Fibroblast of skin of left biceps (primary cell): ENCODE measurements at places on chromosomes 12 and 14.

DNA sequence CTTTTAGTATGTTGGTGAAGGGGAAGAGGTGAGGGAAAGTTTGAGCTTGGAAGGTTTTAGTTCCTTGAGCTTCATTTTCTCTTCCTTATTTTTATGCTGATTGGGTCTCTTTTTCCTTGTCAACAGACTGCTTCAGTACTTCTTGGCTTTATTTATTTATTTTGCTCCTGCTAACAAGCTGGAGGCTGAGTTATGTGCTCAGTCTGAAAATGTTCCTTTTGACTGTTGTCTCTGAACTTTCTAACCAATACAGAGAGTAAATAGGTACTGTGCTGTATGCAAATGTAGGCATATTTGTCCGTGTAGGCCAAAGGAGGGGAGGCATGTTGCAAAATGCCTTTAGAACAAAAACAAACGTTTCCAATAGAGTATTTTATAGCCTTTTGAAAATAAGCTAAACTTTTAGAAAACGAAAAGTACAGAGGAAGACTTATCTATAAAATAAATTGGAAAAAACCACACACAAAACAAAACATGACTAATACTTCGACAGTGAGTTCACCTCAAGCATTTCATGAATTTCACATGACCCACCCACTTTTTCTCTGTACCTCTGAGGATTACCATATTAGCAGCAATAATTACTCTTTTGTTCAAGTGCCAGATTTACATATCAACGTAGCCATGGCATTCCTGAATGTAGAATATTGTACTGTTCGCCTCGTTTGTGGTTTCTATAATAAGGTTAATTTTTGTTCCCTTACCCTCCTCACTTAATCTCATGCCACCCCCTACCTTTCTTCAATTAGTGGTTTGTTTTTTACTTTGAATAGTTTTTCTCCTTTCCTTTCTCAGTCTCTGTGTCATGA, 4.7 kb upstream of the CREBL2 start:
- DNase-seq: peak; percentile 26

DNA sequence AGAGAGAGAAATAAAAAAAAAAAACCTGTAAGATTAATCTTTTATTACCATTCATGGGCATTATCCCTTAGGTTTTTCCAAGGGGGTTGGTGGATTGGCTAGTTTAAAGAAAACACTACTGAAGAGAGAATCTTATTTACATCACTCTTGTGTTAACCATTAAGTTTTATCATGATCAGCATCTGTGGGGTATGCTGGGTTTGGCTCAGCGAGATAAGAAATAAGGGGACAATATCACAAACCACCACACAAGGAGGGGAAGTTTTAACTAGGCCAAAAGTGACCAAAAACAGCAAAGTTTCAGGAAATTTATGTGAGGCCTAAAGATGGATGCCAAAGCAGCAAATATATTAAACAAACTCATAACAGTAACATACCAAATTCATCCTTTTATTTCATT, 548.6 kb downstream of the SLC16A7 start:
- no peak for DNase-seq

DNA sequence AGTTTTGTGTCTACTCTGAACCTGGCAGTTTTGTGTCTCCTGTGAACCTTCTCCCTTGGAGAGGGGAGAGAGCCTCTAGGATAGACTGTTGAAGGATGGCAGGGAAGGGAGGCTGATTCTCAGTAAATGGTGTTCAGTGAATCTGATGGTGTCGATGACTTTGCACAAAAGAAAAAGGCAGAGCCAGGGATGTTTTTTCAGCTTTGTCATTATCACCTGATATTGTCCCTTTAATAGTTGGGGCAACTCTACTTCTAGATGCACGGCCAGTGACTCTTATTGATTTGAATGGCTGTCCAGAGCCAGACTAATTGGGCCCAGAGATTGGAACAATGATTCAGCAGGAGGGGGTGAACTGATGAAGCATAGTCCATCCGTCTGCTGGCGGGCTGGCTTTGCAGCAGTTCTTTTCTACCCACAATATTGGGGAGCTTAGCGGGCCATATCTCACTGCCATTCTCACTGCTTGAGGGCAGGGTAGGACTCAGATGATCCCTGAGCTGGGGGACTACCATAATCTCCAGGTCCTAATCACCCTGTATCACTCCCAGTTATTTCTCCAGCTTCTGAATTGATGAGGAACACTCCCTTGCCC, 93.1 kb downstream of the ADCK1 start:
- DNase-seq: no peak

GRCh38 chr14:101465795-101466448, 95.4 kb upstream of the DIO3 start:
- no peak for DNase-seq

GRCh38 chr14:103562179-103562428, 353 bp downstream of the BAG5 start:
- no peak for DNase-seq

- no peak for DNase-seq
Observed at GRCh38 chr12:22034709-22035506, 11.1 kb upstream of the CMAS start.

GRCh38 chr12:16307856-16308475, 30.5 kb upstream of the SLC15A5 start:
- DNase-seq: no peak

- DNase-seq: peak; percentile 61
Observed at GRCh38 chr12:75086091-75087038, 123.3 kb downstream of the KCNC2 start.

- DNase-seq: no peak
Observed at GRCh38 chr14:61932974-61933373, 170.8 kb downstream of the SNAPC1 start.

DNA sequence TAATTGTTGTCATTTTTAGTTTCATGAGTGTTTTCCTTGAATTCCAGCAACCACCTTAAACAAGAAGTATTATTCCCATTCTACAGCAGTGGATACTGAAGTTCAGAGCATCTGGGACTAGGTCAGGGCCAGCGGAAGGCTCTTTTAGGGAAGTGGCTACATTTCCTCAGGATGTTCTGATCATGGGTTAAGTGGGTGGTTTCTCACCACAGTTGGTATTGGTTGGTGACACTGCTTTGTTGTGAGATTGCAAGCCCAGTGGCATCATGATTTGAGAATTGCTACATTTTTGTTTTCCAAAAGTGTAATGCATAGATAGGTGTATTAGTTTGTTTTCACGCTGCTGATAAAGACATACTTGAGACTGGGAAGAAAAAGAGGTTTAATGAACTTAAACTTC, 47.1 kb downstream of the SYNE2 start:
- no peak for DNase-seq

- DNase-seq: no peak
Observed at GRCh38 chr12:34207858-34208257, 185.6 kb downstream of the ALG10 start.

DNA sequence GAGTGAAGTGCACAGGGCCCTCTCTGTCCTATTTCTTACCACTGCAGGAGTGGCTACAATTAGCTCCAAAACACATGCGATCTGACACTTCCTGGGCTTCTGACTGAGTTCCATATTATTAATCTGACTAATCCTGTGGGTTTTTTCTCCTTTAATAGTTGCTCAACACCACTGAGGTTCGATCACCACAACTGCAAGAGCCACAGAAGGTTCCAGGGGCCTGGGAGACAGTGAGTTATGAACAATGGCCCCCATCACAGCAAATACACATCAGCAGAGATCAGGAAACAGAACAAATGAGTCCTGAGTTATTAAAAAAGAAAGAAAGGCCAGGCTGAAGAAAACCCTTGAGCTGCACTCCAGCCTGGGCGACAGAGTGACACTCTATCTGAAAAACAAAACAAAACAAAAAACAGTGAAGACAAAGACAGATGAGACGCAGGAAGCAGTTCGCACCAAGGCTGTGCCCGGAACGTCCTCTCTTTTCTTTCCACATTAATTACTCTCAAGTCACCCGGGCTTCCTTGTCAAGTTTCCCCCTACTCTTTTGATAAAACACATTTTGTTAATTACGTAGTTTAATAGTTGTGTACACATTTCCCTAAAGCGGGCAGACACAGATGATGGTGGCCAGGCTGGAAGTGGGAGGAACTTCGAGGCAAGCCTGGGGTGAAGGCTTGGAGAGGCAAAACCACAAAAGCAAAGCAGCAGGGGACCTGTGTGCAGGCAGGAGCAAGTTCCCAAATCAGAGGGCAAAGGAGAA, 42.7 kb downstream of the CDC42BPB start:
- peak; percentile 44 for DNase-seq

DNA sequence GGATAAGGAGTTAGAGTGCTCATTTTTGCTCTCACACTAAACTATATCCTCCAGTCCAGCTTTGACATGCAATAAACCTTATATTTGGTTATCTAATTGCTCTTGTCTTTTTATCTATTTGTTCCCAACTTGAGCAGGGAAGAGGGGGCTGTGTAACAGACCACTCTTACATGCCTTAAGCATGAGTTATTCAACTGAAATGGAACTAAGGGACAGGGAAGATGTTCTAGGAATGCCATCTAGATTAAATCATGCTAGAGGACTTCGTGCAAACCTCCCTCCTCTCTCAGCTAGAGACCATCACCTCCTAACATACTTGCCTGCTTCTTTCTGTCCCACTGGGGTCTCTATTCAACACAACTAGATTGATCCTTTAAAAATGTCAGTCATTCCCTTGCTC, 20.6 kb downstream of the SPX start:
- DNase-seq: no peak

DNA sequence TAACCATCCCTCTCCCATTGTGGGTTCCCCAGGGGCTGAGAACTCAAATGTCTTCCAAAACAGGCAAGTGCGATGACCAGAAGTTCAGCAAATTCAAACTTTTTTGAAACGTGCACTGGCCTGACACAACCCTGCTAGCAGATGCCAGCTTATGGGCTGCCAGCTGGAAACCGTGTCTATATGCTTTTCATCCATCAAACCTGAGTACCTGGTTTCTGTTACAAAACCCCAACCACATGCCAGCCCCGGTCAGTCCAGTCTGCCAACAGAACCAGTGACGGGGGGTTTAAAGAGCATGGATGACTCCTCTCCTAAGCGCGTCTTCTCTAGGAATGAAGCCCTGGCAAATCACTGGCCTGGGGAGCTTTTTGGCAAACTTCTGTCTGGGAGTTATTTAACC, 189.7 kb downstream of the TTC7B start:
- DNase-seq: no peak

GRCh38 chr12:58286353-58286752, 345.0 kb downstream of the ATP23 start:
- no peak for DNase-seq

DNA sequence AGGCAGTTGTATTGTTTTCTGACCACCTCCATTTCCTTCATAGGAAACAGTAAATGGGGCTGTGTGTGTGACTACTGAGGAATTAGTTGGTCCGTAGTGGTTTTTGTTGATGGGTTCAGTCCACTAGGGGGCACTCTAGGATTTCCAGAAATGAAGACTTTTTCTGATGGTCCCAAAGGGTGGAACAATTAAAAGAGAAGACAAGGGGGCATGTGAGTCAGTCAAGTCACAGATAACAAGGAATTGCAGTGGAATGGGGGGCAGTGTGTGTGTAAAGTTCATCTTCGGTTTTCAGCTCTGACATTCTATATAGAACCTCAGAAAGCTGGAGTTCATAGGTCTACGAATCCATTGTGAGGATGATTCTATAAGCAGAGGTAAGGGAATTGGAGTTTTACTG, 186.6 kb upstream of the OR4E1 start:
- no peak for DNase-seq

DNA sequence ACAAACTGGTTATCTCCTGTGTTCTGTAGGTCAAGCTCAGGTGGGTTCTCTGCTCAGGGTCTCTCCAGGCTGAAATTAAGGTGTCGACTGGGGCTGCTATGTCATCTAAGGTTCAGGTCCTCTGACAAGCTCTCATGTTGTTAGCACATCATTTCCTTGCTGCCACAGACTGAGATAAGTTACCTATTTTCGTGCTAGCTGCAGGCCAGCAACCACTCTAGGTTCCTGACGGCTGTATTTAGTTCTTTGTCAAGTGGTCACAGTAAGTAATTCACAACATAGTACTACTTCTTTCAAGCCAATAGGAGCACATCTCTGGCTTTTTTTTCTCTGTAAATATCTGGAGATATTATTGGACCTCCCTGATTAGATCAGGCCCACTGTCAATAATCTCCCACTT, 169.3 kb upstream of the CAND1 start:
- no peak for DNase-seq

DNA sequence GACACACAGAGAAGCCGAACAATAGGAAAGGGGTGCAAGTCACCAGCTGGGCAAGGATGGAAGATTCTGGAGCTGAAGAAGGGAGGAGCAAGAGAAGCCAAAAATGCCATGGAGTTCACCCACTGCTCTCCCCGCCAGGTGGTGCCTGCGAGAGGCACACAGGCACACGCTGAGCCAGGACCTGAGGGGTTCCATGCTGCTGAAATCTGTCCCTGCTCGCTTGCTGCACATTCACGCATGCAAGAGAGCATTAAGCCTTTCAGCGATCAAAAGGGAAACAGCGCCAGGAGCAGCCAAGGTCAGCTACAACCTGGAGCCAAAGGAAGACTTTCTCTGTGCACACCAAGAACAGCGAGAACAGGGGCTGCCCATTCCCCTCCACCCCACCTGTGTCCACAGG, 104.1 kb downstream of the ANO2 start:
- DNase-seq: no peak

- DNase-seq: no peak
Observed at GRCh38 chr12:40988355-40988754, 199.8 kb upstream of the PDZRN4 start.

GRCh38 chr14:84477996-84478395, 1051.9 kb upstream of the FLRT2 start:
- DNase-seq: no peak

DNA sequence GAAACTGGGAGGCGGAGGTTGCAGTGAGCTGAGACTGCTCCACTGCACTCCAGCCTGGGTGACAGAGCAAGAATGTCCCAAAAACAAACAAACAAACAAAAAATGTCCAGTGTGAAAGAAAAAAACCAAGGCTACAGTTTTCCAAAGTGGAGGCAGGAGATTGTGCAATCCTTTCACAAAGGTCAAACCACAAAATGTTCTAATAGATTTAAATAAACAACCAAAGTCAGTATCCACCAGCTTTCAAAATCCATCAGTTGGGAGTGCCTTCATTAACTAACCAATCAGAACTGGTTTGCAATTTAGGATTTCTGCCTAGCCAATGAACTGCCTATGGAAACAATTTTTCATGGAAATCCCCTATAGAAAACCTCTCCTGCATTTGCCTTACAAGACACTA, 52.3 kb upstream of the TRIM9 start:
- no peak for DNase-seq

DNA sequence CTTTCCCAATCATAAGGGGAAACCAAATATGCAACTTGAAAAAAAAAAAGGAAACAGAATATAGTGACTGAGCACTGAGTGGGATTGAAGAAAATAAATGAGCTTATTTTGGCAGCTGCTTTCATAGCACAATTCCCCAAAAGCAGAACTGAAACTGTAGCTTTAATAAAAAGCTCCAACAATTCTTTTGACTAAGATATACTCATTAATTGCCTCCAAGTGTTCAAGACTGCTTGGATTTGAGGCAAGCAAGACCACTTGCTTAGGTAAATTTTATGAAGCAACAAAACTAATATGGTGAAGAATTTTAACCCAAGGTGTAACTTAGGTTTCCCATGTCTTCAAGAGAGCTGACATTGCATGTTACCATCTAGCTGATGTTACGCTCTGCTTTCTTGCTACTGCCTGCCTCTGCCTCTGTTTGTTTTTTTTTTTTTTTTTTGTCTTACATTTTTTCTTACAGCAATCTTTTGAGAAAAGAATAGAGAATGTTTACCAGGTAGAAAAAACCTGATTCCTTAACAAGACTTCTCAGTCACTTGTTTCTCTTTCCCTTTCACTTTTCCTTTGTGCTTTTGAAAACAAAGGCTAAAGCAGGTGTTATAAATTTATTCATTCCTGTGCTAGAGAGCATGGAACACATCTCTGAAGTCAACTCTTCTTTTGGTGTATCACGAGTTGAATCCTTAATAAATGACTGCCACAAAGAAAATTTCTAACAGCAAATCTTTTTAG, 134.4 kb downstream of the BCAT1 start:
- no peak for DNase-seq

GRCh38 chr14:101630056-101630965, 69.0 kb downstream of the DIO3 start:
- no peak for DNase-seq
